Activated CD4-positive, alpha-beta T cell treated with anti-CD3 and anti-CD28 coated beads, Interleukin-2, Interleukin-6, amounts not matched to agents 100 ng/mL and 50 ng/mL, durations not matched to agents 16 hours and 8 hours (primary cell): ENCODE measurements at places on chromosomes 5 and 9.

- peak; percentile 61 for DNase-seq
Measured at GRCh38 chr5:132420706-132421272, 51.3 kb downstream of the SLC22A5 start.

GRCh38 chr5:74465724-74466123, 174.8 kb downstream of the ENC1 start:
- no peak for DNase-seq

GRCh38 chr5:59328709-59329296, 564.7 kb downstream of the PDE4D start:
- DNase-seq = no peak

DNA sequence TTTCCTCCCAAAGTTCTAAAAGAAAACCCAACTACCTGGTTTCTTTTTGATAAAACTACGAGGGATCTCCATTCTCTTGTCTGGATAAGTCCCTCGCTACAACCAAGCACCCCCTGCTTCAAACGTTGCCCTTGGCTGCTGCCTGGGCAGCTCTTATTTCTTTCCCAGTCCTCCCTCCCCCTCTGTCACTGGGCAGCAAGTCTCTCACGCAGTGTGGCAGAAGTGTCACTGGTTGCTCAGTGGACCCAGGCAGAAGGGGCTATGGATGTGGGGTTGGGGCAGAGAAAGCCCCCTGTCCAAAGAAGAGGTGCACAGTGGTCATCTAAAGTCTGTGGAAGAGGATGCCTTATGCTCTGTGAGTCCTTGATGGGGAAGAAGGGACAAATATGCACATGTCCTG, 7.2 kb upstream of the SMIM32 start:
- DNase-seq = no peak

DNA sequence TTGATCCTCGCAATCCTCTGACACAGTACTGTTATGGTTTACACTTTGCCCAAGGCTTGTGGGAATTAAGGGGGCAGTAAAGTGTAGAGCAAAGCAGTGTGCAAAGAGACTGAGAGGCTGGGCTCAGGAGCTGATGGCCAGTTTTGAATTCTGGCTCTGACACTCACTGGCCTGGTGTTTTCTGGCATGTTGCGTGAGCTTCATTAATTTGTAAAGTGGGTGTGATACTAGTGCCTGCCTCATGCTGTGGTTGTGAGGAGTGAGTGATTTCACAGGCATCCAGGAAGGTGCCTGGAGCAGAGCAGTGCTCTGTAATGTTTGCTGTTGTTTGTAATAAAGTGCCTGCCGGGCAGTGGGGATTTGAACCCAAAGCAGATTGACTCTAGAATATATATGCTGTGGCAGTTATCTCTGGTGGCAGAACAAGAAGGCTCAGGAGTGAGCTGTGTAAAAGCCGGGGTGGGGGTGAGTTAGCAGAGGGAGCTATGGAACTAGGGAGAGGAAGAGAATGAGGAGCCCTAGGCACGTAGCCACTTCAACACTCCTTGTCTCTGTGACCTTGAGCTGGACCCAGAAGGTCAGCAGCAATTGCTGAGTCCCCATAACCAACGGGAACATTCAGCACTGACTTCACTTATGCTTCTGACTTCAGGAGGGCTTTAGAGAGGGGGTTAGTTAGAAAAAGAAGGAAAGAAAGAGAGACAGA, 108.5 kb downstream of the DOCK2 start:
- no peak for DNase-seq

DNA sequence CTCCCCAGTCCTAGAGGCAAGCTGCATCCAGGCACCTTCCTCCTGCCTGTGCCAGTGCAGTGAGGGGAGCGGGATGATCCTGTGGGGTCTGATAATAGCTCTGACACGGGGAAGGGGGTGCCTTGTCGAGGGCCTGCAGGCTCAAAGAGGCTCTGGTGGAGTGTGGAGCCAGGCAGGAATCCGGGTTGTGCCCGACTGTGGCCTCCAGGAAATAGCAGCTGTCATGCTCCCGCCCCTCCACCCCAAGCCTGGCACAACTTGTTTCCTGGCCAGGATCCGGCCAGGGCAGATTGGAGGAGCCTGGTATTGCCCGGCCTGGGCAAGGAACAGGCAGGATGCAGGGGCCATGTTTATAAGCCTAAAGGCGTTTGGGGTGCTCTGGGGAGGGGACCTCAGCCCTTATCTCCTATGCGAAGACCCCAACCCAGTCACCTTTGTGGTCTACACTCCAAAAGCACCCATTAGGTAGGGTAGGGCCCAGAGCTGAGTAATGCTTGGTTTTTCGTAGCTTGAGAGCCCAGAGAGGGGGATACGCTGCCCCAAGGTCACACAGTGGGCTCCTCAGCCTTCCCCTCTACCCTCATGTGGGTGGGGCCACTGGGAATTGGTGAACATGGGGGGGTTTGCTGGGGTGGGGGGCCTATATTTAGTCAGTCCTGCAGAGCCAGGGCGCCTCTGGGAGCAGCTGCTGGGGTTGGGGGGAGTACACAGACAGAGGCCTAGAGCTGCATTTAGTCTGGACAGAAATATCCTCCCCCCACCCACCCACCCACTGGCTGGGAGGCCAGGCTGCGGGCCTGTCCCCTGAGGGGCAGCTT, 12.2 kb downstream of the CXXC5 start:
- DNase-seq = no peak

- no peak for DNase-seq
Measured at GRCh38 chr5:157864067-157864466, 5.1 kb upstream of the CLINT1 start.

DNA sequence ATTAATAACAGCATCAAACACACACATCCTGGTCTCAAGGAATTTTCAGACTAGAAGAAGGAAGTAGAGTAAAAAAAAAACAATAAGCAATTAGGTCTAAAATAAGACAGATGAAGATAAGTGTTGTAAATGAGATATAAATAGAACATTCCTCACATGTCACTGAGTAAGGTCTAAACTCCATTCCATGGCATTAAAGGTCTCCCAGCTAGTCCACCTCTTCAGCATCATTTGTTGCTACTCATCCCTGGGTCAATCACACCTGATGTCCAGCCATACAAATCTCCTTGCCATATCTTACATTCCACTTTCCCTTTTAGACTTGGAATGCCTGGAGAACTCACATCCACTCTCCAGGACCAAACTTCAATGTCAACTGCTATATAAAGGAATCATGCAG, 214.1 kb upstream of the KLF4 start:
- DNase-seq = no peak

- DNase-seq = no peak
Measured at GRCh38 chr5:83750749-83751148, 30.1 kb upstream of the HAPLN1 start.

DNA sequence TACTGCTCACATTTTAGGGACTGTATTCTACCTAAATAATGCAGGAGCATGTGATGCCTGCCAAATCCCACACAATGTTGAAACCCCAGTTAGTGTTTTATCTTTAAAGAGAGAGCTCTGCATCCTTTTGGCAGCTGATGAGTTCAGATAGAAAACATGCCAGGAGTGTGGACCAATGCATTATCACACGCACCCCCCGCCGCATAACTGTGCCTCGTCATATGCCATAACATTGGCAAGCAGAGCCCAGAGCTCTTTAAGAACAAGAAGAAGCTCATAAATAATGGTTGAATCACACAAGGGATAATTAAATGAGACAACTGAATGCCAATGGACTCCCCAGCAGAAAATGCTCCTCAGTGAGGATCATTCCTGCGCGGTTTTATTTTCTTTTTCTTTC, 52.8 kb upstream of the RORB start:
- DNase-seq = no peak

DNA sequence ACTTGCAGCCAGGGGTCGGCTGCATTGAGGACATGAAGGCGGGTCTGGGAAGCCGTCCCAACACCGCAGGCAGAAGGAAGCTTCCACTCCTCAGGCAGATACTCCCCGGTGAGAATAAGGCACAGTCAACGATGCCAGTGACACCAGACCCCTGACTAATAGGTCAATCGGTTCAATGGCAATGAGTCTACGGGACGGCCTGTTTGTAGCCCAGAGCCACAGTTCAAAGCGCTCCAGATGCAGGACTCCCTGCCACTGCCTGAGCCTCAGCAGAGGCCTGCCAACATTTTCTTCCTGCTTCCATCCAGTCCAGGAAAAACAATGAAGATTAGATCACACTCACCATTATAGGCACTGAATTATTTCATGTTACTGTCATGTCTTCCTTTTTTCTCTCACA, 84.5 kb upstream of the SIMC1 start:
- no peak for DNase-seq

- peak; percentile 45 for DNase-seq
Measured at GRCh38 chr9:122988920-122989621, 44.4 kb upstream of the GPR21 start.

DNA sequence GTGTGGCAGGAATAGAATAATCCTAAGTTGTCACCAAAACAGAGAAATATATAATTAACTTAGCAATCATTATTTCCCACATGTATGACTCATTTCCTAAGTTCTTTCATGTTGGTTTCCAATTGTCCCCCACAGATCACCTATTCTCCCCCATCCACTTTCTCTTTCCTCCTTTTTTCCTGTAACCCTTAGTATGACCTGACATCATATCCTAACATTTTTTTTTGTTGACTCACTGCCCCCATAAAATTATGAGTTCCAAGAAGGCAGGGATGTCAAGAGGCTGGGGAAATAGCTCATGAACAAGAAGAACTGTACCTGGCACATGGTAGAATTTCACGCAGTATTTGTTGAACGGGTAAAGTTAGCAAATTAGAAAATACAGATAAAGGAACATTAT, 186.7 kb downstream of the DCP2 start:
- DNase-seq = no peak

- no peak for DNase-seq
Measured at GRCh38 chr5:59097116-59097515, 514.2 kb downstream of the RAB3C start.

GRCh38 chr9:131020862-131021261, 11.9 kb downstream of the LAMC3 start:
- no peak for DNase-seq

DNA sequence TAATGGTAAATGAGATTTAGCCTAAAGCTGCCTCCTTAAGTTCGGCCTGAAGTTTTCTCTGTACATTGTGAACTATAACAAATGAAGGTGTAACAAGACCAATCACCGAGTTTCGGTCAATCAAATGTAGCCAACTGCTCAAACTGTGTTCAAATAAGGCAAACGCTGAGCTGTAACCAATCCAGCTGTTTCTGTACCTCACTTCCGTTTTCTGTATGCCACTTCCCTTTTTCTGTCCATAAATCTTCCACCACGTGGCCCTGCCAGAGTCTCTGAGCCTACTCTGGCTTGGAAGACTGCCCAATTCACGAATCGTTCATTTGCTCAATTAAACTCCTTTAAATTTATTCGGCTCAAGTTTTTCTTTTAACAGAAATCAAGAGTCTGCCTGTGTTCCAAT, 193.5 kb upstream of the KLF9 start:
- no peak for DNase-seq

DNA sequence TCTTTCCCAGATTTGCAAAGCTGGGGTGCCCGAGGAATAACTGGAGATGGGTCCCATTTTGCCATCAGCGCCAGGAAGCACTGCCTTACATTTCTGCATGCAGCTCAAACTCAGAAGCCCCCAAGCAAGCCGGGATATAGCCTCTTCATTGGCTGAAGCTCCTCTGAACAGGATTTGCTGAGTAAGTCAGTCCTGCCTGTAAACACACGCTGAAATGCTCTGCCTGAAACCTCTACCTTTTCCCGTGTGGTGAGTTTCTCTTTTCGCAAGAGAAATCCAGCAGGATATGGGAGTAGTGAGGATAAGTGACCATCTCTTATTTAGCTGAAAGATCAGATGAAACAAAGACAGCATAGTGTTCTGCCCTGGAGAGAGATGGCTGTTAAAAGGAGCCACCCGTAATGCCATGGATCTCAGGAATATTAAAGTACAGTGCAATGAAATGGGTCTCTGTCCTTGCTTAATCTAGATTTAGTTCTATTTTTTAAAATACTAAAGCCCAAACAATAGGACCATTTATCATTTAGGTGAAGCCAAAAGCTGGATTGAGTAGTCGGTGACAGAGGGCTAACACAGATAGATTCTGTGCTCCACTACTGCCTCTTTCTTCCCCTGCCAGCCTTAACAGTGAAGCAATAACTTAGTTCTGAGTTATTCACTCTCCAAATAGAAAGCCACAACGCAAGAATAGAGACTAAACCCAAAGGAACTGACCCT, 177.5 kb upstream of the PPP2R2B start:
- DNase-seq = no peak

GRCh38 chr9:107816561-107817021, 327.0 kb upstream of the KLF4 start:
- DNase-seq = no peak

- no peak for DNase-seq
Measured at GRCh38 chr9:22740781-22741180, 294.2 kb downstream of the DMRTA1 start.

DNA sequence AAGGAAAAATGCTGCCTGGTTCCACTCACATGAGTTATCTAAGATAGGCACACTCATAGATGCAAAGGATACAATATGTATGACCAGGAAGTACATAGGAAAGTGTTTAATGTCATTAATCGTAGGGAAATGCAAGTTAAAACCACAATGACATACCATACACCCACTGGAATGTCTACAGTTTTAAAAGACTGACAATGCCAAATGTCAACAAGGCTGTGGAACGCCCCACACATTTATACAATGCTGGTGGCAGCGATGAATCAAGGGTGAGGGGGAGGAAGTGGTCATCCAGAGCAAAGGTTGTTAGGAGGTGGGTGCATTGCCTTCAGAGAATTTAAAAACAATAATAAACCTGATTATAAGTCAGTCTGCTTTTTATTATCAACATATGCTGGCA, 437.8 kb downstream of the ARHGEF28 start:
- DNase-seq = no peak

DNA sequence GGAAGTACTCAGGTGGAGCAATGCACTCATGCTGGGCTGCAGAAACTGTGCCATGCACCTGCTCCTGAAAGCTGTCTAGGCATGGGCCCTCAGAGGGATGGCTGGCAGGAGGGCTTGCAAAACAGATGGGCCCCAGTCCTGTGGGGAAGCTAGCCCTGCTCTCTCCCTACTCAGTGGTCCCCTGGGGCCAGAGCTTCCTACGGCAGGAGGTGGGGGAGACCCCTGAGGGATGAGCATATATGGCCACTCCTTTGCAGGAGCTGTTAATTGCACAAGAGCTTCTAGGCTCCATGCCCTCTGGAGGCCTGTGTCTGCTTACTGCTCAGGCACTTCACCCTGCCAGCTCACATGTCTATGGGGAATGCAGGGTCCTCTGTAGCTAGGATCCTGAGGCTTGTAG, 545.3 kb upstream of the PTPRD start:
- DNase-seq = no peak

DNA sequence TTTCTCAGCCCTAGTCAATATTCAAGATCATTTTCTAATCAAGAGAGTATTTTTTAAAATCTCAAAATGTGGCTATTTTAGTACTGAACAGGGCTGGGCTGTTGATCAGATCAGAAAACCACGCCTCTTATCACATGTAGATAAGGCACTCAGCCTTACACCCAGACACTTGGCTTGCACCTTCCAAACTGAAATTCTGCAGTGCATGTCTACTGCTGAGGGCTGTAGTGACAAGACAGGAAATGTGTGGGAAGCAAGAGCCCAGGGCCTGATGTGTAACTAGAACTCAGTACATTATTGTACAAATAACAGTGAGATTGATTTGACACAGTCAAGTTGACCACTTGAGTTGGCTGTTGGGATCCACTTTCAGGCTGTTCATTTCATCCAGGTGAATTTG, 48.6 kb downstream of the UBE2QL1 start:
- peak; percentile 52 for DNase-seq
